ENCODE measurements at places on chromosomes 2 and 18.
A peak's percentile ranks its signal among the peaks of the same experiment; 100 is the strongest.

- no peak for DNase-seq
Measured at GRCh38 chr18:79905993-79906392, 45.5 kb downstream of the SLC66A2 start.

DNA sequence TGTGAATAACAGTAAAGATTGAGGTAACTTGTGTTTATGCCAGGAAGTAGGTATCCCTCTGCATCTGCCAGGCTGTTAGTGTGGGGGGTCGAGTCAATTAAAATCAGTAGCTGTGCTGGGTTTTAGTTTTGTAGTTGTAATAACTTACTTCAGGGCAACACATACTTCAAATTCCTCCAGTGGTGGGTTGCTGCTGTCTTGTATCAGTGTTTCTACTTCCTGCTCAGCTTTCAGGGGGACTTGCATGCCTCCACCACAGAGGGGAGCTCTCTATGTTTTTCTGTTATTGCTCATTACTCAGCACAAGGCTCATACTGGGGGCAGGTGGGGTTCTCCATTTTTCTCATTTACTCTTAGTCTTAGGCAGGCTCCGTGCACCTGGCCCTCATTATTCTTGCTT, 136.8 kb downstream of the CAPN13 start:
- DNase-seq = no peak

DNA sequence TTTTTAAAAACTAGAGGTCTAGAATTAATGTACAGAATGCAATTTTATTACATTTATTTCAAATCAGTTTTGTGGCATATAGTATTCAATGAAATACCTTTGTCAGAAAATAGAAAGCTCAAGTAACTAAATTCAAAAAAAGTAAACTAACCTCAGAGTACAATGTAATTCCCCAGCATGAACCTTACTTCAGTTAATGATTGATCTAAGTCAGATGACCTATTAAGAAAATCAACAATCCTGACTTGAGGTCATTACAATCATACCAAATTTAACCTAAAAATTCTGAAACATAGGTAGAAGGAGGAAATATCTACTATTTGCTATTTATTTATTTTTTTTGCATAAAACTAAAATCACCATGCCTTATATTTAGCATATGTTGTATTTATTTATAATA, 142.9 kb downstream of the CCDC102B start:
- DNase-seq = no peak

DNA sequence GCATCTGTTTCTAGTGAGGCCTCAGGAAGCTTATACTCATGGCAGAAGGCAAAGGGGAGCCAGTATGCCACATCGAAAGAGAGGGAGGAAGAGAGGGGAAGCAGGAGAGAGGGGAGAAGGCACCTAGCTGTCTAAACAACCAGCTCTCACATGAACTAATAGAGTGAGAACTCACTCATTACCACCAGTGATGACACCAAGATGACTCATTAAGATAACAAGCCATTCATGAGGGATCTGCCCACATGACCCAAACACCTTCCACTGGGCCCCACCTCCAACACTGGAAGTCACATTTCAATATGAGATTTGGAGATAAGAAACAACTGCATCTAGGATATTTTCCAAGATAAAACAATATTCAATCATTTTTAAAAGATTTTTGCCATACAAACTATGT, 753.9 kb upstream of the ZEB2 start:
- no peak for DNase-seq

- no peak for DNase-seq
Measured at GRCh38 chr2:106839849-106840595, 45.9 kb downstream of the ST6GAL2 start.

DNA sequence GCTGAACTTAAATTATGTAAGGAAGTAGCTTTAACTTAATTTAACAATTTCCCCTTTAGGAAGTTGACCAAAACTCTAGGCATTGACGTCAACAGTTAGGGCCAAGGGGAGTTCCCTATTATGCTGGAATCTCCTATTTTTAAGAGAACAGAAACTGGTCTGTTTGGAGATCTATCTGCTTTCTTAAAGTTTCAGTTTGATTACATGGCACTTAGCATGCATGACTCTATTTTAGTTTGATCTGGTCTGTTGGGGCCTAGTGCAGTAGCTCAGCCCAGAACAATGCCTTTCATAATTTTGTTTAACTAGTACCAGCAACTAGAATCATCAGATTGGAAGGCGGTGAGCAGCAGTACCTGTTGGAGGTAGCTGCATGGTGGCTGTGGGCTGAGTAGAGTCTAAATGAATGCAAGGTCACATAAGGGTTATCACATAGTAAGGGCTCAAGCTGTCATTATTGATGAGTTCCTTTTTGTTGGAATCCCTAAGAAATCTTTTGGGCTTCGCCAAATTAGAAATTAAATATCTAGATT, 60.5 kb upstream of the ZNG1B start:
- no peak for DNase-seq

DNA sequence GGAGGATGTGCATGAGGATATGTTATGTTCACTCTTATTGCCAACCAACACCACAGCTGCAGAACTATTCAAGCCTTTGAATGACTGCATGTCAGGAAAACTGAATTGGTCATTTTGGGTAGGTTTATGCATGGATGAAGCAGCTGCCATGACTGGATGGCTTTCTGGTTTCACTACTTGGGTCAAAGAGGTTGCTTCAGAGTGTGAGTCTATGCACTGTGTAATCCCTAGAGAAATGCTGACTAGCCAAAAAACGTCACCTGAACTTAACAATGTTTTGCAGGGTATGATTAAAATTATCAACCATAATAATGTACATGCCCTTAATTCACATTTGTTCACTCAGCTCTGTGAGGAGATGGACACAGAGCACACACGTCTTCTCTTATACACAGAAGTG, 206.7 kb upstream of the RBBP8 start:
- no peak for DNase-seq

DNA sequence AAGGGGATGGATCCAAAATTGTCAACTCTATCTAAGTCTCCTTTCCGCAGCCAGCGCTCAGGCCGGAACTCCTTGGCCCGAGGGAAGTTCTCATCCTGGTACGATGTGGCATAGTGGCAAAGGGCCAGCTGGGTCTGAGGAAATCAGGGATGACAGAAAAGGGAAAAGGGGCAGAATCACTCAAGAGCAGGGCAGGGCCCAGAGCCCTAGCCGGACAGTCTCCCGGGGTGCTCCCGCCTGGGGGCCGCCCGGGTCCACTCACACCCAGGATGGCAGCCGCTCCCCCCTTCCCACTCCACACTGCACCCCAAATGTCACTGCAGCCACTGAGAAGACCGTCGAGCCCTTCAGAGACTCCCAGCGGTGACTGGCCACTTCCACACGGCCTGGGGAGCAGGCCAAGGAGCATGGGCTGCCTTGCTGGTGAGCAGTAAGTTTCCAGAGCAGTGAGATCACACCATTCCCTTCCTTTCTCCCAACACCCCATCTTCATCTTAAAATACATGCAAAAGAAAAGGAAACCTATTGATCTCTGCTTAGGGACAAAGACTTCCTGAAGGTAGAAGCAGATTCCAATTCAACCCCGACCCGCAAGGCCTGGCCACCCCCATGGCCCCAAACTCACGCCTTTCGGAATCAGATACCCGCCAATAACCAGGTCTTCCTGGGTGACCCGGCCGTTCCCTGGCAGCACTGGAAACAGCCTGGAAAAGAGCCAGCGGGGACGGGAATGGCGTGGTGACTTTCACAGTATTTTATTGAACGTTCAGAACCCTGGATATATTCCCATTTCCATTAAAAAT, 26.7 kb downstream of the CYP27C1 start:
- peak; percentile 61 for DNase-seq

DNA sequence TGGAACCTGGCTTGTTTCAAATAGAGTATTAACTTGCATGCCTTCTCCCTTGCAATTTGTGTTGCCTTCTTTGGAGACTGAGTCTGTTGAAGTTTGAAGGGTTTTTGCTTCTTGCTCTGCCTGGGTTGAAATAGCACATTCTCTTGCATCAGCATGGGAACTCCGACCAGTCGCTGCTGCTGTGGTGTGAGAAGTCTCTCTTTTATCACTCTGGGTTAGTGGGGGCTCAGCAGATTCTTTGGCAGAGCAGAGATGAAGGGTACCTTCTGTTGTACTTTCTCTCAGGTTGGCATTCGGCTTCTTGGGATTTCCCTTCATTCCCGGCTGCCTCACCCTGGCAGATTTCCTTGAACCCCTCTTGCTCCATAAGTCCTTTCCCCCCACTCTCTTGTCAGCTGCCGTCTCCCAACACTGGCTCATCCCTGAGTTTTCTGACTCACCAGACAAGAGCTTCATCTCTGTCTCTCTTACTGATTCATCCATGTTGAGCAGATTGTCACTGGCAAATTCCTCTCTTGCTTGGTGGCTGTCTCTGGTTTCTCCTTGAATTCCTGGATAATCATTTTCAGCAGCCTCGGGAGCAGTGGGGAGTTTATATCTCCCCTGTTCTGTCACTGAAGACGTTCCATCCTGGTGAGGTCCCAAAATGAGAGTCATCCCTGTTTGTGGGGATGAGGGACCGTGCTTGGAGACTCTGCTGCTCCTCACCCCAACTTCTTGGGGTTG, 49.9 kb downstream of the ALPK2 start:
- DNase-seq = peak; percentile 71

DNA sequence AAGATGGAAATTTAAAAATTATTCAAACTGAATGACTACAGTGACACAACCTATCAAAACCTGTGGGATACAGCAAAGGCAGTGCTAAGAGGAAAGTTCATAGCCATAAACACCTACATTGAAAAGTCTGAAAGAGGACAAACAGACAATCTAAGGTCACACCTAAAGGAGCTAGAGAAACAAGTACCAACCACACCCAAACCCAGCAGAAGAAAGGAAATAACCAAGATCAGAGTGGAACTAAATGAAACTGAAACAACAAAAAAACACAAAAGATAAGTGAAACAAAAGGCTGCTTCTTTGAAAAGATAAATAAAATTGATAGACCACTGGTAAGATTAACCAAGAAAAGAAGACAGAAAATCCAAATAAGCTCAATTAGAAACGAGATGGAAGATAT, 247.2 kb upstream of the ZNF804A start:
- DNase-seq = no peak

GRCh38 chr2:173891315-173892037, 73.7 kb downstream of the SP3 start:
- no peak for DNase-seq

GRCh38 chr18:56627991-56628390, 10.4 kb downstream of the TXNL1 start:
- no peak for DNase-seq

GRCh38 chr2:43511199-43511598, 84.6 kb downstream of the THADA start:
- DNase-seq = no peak

GRCh38 chr2:85148190-85148589, 15.0 kb downstream of the TCF7L1 start:
- no peak for DNase-seq

- no peak for DNase-seq
Measured at GRCh38 chr2:20530520-20530919, 83.6 kb downstream of the RHOB start.

DNA sequence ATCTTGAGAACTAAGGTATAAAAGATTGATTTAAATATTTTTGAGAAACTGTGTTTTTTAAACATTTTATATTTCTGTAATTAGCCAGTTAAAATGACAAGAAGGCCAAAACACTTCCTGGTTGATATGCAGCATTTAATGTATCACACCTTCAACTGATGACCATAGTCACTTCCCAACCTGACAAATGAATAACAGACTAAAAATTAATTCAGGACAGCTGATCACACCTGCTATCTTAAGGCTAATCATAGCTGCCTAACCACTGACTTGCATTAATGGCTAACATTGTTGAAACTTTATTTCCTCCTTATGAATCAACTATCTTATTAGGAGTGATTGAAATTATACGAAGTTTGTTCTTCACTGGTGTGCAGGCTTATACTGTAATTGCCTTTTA, 125.8 kb upstream of the MSTN start:
- no peak for DNase-seq

- DNase-seq = no peak
Measured at GRCh38 chr2:234752966-234753365, 198.9 kb upstream of the SH3BP4 start.

GRCh38 chr2:105919826-105920225, 175.1 kb downstream of the NCK2 start:
- DNase-seq = peak; percentile 34

- DNase-seq = no peak
Measured at GRCh38 chr2:234708717-234709116, 211.8 kb upstream of the ARL4C start.

- DNase-seq = no peak
Measured at GRCh38 chr2:7111626-7112025, 194.4 kb downstream of the RNF144A start.

GRCh38 chr2:171703574-171704347, 16.5 kb downstream of the DYNC1I2 start:
- peak; percentile 46 for DNase-seq

All from GM03348 (cell line).